ENCODE measurements at places on chromosomes 3 and 15.

- DNase-seq: peak; percentile 38
These were observed 195.1 kb downstream of the DTWD1 start for GRCh38 chr15:49815950-49816349.

- peak; percentile 24 for DNase-seq
These were observed 875.4 kb downstream of the MCTP2 start for GRCh38 chr15:95106801-95107200.

DNA sequence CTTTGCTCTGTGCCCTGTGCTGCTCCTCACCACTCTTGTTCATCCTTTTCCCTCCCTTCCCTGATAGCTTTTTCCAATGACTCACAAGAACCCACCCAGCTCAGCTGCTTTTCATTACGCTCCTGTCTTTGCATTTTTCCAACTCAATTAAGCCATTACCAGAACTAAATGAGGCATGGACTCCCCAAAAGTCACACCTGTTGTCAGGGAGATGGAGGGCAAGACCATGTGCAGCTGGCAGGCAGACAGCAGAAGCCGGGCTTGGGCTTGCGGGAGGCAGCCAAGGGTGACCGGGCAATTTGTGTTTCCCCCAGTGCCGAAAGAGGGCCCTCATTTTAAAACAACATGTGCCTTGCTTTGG is 64.3 kb downstream of the CASR start:
- no peak for DNase-seq

DNA sequence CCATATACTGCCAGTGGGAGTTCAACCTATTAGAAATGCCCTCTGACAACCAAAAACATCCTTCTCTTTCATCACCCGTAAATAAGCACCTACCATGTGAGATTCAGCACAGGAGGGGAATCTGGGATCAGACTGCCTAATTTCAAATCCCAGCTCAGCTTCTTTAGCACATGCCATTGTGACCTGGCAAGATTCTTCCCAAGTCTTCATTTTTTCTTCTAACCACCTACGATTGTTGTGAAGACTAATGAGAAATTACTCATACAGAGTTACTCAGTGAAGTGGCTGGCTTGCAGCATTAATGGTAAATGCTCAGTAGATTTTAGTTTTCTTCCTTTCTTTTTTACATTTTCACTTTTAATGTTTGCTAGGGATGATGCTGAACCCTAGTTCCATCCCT is 176.7 kb downstream of the PDZRN3 start:
- no peak for DNase-seq

DNA sequence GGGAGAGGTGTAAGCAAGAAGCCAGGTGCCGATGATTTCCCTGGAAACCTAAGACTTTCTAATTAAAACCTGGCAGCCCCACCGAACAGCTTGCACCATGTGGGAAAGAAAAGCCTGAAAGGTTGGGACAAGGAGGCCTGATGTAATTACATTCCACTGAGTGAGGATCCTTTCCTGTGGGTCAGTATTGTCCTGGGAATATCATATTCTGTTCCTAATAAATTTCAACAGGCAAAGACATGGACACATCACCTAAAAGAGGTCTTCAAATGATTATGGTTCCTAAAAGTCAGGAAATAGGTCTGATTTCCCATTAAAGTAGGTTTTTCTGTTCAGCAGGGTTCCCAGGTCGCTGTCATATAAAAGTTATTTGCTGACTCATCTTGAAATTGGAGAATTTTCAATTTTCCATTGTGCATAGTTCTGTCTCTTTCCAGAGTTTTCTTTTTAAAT is 58.5 kb downstream of the DUT start:
- DNase-seq: no peak

GRCh38 chr3:114418724-114419543 is 125.1 kb downstream of the TIGIT start:
- DNase-seq: peak; percentile 87

DNA sequence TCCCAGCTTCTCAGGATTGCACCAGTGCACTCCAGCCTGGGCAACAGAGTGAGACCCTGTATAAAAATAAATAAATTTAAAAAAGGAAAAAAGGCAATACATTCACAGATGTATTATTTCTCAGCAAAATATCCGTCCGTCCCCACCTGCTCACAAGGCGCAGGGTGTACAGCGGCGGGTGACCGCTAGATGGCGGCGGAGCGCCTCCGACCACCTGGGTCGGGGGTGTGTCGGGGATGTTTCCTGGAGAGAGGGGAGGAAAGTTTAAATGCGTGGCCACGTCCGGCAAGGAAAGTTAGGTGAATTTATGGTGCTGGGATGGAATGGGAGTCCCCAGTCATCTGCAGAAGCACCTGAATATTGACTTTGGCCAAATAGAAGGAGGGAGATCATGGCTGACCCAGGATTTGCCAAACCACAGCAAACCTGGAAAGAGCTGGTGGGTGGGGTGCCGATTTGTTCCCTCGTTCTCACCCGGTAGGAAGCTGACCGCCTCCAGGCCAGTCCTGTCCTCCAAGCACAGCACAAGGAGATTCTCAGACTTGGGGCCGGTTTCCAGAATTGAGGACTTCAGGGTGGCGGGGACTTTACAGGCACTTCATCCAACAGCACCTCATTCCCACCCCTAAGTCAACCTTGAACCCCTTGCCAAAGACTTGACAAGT is 88.3 kb downstream of the TMEM266 start:
- DNase-seq: peak; percentile 33

- DNase-seq: no peak
These were observed 42.3 kb downstream of the FGD5 start for GRCh38 chr3:14861031-14861430.

DNA sequence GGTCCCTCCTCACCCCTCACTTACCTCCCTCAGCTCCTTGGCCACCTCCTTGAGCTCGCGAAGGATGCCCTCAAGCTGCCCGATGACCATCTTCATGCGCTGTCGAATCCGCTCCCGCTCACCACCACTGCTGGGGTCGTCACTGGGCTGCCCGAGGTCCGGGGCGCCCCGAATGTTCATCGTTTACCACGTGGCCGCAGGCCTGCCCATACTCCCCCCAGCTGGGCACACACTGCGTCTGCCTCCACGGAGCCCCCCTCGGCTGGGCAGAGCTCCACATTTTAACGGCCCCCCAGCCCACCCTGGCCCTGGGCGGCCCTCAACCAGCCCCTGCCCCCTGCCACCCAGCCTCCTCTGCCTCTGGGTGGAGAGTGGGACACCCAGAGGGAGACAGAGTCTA is 2.2 kb downstream of the INSYN1 start:
- no peak for DNase-seq

DNA sequence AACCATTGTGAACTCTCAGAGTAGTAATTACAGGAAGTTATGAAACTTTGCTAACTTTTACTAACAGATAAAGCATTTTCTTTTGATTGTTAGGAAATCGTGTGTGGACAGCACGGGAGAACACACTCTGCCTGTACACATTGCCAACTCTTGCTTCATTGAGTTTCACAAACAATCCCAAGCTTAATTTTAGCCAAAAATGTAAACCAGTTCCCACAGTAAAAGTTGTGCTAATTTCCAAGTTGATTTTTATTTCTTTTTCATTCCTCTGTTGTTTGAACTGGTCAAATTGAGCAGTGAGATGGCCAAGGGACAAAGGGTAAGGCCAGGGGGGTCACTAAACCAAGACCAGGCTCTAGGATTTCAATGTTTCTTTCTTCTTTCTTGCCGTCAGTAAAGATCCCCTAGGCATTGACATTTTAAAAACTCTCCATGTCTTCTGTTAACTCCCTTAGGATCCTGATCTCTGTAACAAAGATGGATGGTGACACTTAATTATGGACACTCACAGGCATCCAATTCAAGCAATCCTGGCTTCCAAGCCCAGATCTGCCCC is 414.9 kb downstream of the RBMS3 start:
- no peak for DNase-seq

DNA sequence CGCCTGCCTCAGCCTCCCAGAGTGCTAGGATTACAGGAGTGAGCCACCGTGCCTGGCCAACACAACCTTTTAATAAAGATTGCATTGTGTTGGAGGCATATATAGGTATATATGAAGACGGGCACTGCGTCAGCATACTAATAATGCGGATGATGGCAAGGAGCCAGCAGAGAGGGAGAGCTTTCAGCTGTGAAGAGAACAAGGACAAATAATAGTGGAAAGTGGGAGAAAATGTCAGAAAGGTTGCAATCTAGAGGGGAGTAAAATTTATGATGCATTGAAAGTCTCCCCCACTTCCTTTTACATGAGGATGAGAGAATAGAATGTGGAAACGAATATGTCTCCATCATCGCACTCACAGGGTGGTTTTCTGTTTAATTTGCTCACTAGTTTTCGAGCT is 170.5 kb upstream of the TBL1XR1 start:
- no peak for DNase-seq

DNA sequence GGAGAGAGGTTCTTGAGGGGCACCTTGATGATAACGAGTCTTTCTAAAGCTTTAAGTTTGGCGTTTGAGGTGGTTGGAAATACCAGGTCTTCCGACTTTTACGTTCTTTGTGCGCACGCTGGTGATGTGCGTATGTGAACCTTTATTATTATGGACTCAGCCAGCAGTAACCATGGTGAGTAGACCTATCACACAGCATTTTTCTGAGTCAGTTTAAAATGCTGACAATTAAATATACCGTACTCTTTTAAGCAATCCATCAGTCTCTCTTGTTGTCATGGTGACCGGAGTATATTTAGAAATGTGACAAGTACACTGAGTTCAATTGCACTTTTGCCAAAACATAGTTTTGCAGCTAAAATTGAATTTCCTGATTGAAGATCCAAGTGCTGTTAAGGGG is 172.2 kb downstream of the LPP start:
- DNase-seq: peak; percentile 50

- DNase-seq: no peak
These were observed 337.1 kb downstream of the IL20RB start for GRCh38 chr3:137294839-137295238.

- DNase-seq: no peak
These were observed 1.2 kb downstream of the GOLIM4 start for GRCh38 chr3:168094580-168094876.

- DNase-seq: no peak
These were observed 1.5 kb upstream of the SPSB4 start for GRCh38 chr3:141049681-141050080.

- no peak for DNase-seq
These were observed 47.6 kb upstream of the MED12L start for GRCh38 chr3:151037746-151038477.

DNA sequence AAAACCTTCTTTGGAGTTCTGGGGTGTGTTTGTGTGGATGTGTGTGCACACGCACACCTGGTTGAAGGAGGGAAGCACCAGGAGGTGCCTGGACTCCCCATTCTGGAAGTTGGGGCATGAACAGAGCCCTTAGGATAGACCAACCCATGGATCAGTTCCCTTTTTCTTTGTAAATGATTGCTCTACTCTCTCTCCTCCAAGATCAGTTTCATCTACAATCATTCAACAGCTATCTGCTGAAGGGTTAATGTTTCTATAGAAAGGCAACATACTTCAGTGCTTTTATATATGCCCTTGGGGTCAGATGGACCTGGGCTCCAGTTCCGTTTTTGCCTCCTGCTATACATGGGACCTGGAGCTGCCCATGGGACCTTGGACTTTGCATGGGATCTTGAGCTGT is 352.1 kb upstream of the CFAP20DC start:
- no peak for DNase-seq

GRCh38 chr3:90095811-90096210 is 988.4 kb downstream of the EPHA3 start:
- no peak for DNase-seq

DNA sequence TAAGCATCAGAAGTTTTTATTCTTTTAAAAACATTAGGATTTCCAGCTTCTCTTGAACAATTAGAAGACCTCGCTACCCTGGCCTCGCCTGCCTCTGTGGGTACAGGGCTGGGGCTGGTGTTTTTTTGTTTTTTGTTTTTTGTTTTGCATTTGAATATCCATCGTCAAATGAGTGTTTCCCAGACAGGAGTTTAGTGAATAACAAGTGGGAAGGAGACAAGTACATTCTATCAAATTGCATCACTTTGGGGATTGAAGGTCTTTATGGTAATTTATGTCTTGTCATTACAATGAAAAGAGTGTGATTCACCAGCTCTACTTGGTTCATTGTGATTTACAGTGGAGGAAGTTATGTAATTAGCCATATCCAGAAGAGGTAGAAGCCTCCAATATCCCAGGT is 161.1 kb upstream of the UBE2E1 start:
- no peak for DNase-seq

GRCh38 chr3:189629803-189630455 is 1.3 kb upstream of the TP63 start:
- DNase-seq: peak; percentile 3

GRCh38 chr15:85406916-85407315 is 26.5 kb downstream of the AKAP13 start:
- no peak for DNase-seq

DNA sequence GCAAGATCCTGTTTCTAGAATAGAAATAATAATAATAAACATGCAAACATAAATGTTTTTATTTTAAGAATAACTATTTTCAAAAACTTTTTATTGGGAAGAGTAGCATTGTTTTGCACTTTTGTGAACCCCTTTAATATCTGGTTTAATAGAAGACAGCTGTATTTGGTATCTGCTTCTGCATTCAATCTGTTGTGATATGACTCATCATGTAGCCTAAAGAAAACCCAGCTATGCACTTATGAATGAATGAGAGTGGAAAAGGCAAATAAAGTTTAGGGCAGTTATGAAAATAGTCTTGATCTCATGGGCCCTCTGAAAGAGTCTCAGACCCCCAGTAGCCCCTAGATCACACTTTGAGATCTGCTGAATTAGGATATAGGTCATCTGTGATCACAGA is 100.4 kb upstream of the PPP2R3A start:
- no peak for DNase-seq

DNA sequence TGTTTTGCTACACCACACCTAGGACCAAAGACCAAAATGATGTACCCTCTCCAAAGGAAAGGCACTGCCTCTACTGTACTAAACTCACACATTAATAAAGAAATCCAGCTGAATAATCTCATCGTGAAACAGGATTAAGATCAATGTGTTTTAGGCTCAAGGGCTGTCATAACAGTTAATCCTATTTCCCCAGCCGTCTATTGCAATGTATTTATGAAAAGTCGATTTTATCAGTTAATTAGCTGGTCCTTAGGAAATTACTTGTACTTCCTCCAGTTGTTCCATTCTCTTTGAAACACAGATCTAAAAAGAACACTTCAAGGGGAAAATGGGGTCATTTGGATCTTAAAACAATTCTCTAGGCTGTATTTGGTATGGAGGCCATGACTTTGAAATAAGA is 8.5 kb downstream of the ETV5 start:
- no peak for DNase-seq

DNA sequence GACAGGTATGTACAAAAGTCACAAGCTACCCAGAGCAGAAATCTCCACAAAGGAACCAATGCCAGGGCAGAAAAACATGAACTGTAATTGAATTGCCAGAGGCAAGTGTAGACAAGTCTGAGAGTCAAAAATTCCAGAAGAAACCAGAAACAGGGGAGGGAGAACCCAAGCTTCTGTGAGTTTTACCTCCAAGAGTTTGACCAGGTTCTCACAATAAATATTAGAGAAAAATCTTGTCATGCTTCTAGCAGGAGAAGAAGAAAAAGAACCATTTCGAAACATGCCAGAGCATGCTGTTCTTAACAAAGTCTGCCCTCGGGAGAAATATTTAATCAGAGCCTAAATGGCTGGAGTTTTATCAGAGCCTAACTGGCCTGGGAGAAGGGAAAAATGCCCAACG is 32.5 kb upstream of the AP3B2 start:
- DNase-seq: no peak
